ENCODE measurements at places on chromosomes 12 and 14.

GRCh38 chr14:106826833-106827369 is 1300.5 kb downstream of the TMEM121 start:
- no peaks in the 10 kb centered on the region for H3K4me1 ChIP-seq
- no peak overlapping the region for H3K4me3 ChIP-seq
- H3K27ac ChIP-seq = no peak overlapping the region
- no peak for DNase-seq
- H3K36me3 ChIP-seq = no peaks in the 10 kb centered on the region

- H3K36me3 ChIP-seq = peaks cover 8% of the 10 kb centered on the region
- H3K27me3 ChIP-seq = no peaks in the 10 kb centered on the region
- peaks cover 2% of the 10 kb centered on the region for H3K4me1 ChIP-seq
- H3K27ac ChIP-seq = no peak overlapping the region
These were observed 92.1 kb downstream of the BCL11B start for GRCh38 chr14:99179946-99180345.

GRCh38 chr12:50686976-50687375 is 76.9 kb upstream of the ATF1 start:
- H3K27me3 ChIP-seq = no peaks in the 10 kb centered on the region
- H3K36me3 ChIP-seq = peaks cover 14% of the 10 kb centered on the region
- H3K4me3 ChIP-seq = no peak overlapping the region
- no peak for DNase-seq
- no peak overlapping the region for H3K27ac ChIP-seq

GRCh38 chr14:94989946-94990345 is 167.4 kb downstream of the DICER1 start:
- no peaks in the 10 kb centered on the region for H3K27me3 ChIP-seq
- no peaks in the 10 kb centered on the region for H3K36me3 ChIP-seq
- no peak overlapping the region for H3K27ac ChIP-seq
- no peak overlapping the region for H3K4me3 ChIP-seq
- no peaks in the 10 kb centered on the region for H3K4me1 ChIP-seq

GRCh38 chr14:103693515-103693914 is 21.7 kb downstream of the XRCC3 start:
- H3K27me3 ChIP-seq = no peaks in the 10 kb centered on the region
- H3K27ac ChIP-seq = no peak overlapping the region
- H3K4me3 ChIP-seq = no peak overlapping the region
- no peak for DNase-seq
- H3K4me1 ChIP-seq = no peaks in the 10 kb centered on the region

DNA sequence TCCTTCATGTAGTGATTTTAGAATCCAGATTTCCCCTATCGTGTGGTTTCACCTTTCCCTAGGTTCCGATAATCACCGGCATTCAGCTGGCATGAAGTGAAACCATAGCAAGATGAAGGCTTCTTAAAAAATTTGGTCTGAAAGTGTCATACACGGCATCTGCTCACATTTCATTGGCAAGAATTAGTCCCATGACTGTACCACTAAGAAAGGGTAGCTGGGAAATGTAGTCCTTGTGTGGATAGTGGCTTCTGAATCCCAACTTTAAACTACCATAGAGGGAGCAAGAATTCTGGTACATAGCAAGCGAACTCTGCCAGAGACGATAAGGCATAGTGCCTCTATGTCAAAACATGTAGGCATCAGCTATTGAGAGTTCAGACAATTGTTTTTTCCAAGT is 360.1 kb upstream of the TBX3 start:
- H3K4me1 ChIP-seq = no peaks in the 10 kb centered on the region
- DNase-seq = no peak
- no peaks in the 10 kb centered on the region for H3K27me3 ChIP-seq
- H3K27ac ChIP-seq = no peak overlapping the region
- H3K36me3 ChIP-seq = no peaks in the 10 kb centered on the region
- H3K4me3 ChIP-seq = no peak overlapping the region

DNA sequence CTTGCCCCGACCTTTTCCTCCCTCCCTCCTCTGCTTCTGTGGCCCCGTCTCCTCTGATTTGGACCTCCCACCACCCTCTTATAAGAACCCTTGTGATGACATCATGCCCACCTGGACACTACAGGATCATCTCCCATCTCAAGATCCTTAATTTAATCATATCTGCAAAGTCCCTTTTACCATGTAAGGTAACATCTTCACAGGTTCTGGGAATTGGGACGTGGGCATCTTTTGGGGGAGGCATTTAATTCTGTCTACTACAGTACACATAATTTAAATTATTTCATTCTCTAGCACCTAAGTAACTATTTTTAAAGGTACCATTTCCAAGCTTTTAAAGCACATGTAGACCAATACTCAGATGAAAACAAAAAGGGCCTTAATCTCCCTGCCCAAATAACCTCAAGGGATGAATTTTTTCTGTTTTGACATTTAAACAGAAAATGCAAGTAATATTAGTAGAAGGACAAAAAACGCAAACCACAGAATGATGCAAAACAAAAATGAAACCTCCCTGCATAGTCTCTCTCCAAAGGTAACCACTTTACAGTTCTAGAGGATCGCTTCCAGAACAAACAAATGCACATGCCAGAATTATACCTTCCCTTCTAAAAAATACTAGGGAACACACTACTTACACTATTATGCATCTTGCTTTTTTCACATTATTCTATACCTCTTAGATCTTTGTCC is 222.1 kb downstream of the AACS start:
- no peak for DNase-seq
- no peaks in the 10 kb centered on the region for H3K27me3 ChIP-seq
- H3K4me3 ChIP-seq = no peak overlapping the region
- no peaks in the 10 kb centered on the region for H3K36me3 ChIP-seq
- peaks cover 3% of the 10 kb centered on the region for H3K4me1 ChIP-seq

- H3K4me1 ChIP-seq = no peaks in the 10 kb centered on the region
- DNase-seq = no peak
- no peaks in the 10 kb centered on the region for H3K27me3 ChIP-seq
- no peak overlapping the region for H3K4me3 ChIP-seq
- H3K27ac ChIP-seq = no peak overlapping the region
- no peaks in the 10 kb centered on the region for H3K36me3 ChIP-seq
These were observed 84.9 kb downstream of the SLC25A21 start for GRCh38 chr14:37087520-37087919.

- H3K27me3 ChIP-seq = no peaks in the 10 kb centered on the region
- H3K4me1 ChIP-seq = peaks cover 3% of the 10 kb centered on the region
- H3K36me3 ChIP-seq = peaks cover 34% of the 10 kb centered on the region
- no peak overlapping the region for H3K4me3 ChIP-seq
These were observed 64.9 kb downstream of the DDX51 start for GRCh38 chr12:132079200-132079599.

DNA sequence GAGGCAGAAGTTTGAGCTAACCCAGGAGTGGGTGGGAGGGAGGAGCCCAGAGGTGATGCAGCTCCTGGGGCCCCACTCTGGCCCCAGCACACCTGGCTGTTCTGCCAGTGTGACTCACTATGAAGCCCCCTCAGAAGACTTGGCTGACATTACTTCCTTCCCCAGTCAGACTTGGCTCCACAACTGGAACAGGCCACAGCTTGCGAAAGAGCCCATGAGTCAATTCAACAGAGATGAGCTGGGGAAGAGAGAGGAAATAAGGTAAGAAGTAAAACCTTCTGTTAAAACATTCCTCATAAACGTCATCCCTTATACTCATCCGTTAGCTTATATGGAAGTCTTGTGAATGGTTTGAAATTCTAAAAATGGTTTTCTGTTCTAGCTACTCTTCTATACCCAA is 245.9 kb downstream of the ADAMTS20 start:
- H3K4me3 ChIP-seq = no peak overlapping the region
- H3K27me3 ChIP-seq = no peaks in the 10 kb centered on the region
- H3K27ac ChIP-seq = no peak overlapping the region
- DNase-seq = no peak
- no peaks in the 10 kb centered on the region for H3K4me1 ChIP-seq

DNA sequence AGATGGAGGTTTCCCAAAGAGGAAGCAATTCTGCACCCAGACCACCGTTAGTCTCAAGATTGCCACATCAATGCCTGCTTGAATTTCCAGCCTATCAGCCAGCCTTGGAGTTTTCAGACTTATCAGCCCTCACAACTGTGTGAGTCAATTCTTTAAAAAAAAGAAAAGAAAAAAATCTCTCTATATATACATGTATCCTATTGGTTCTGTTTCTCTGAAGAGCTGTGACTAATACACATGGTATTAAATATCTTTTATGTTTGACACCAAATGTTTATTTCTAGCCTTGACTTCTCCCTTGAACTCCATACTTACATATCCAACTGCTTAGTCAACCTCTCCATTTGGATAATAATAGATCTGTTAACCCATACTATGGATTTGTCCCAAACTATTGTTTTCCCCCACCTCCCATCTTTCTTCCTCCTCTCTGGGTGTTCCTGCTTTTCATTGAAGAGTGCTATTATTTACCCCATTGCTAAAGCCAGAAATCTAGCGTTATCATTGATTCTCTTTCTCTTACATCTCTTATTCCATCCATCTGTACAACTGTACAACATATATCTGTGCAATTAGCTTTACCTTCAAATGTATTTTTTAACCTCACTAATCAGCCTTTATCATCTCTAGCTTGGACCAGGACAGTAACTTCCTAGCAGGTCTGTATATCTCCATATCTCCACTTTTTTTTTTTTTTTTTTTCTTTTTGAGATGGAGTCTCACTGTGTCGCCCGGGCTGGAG is 22.7 kb upstream of the EID3 start:
- H3K27me3 ChIP-seq = no peaks in the 10 kb centered on the region
- no peak overlapping the region for H3K27ac ChIP-seq
- H3K4me1 ChIP-seq = no peaks in the 10 kb centered on the region
- no peaks in the 10 kb centered on the region for H3K36me3 ChIP-seq
- no peak for DNase-seq
- no peak overlapping the region for H3K4me3 ChIP-seq

DNA sequence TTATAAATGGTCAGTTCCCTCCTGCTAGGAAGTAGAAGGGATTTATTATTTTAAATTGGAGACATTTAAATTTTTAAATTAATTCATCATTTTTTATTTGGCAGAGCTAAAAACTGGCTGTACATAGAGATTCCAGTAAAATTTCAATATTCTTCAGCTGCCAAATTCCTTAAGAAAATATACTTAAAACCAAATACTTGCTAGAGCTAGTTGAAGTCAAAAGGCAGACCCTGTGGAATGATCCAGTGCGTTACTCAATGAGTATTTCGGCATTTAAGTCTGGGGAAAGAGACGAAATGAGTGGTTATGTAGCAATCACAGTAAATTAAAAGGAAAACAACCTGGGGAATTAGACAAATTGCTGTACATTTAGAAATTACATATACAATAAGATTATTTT is 1104.7 kb downstream of the SLC6A15 start:
- no peak overlapping the region for H3K4me3 ChIP-seq
- no peak overlapping the region for H3K27ac ChIP-seq
- no peaks in the 10 kb centered on the region for H3K4me1 ChIP-seq
- H3K36me3 ChIP-seq = no peaks in the 10 kb centered on the region
- no peak for DNase-seq

GRCh38 chr12:10065241-10065640 is 33.5 kb downstream of the CLEC1A start:
- no peaks in the 10 kb centered on the region for H3K36me3 ChIP-seq
- H3K27me3 ChIP-seq = no peaks in the 10 kb centered on the region
- no peaks in the 10 kb centered on the region for H3K4me1 ChIP-seq
- no peak for DNase-seq
- no peak overlapping the region for H3K4me3 ChIP-seq

DNA sequence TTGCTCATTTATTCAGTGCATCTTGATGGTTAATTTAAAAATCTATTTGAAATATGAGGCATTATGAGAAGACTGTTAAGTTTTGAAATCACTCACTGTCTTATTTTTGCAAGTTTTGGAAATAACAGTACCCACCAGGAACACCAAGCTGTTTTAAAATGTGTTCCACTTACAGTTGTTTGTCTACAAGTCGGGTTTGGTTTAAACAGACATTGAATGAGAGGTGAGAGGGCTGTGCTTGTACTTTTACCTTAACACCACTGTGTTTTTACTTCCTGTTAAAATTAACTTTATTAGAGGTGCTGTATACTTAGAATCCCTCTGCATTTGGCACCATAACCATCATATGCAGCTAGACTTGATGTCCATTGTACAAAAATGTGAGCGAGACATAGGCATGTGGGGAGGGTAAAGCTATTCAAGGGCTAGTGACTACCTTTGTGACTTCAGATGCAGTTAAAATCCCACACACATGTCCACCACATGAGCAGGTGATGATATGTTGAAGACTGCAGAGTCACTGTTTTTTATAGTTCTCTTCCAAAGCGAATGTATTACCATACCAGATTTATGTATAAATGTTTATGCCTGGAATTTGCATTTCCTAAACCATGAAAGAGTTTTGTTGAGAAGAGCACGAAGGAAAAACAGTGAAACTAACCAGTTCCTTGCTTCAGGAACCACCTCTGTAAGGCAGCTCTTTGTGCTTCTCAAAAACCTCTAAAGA is 12.9 kb downstream of the ELK3 start:
- no peaks in the 10 kb centered on the region for H3K36me3 ChIP-seq
- no peak overlapping the region for H3K27ac ChIP-seq
- no peaks in the 10 kb centered on the region for H3K4me1 ChIP-seq
- no peaks in the 10 kb centered on the region for H3K27me3 ChIP-seq

DNA sequence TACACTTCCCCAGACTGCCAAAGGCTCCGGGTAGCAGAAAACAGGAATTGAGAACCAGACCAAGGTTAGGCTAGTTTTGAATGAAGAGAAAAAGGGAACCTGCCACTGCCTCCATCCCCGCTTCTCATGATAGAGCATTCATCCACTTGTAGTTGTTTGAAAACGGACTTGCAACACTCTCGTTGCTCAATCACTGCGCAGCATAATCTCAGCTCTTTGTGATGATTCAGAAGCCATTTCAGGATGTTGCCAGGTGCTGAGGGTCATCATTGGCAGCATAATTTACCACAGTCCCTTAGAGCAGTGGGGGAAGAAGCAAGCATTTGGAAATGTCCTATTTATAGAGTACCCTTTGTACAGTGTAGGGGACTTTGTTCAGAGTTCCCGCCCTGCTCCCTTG is 25.6 kb downstream of the KCNK13 start:
- H3K4me1 ChIP-seq = no peaks in the 10 kb centered on the region
- no peak for DNase-seq
- no peaks in the 10 kb centered on the region for H3K27me3 ChIP-seq
- no peak overlapping the region for H3K4me3 ChIP-seq
- H3K27ac ChIP-seq = no peak overlapping the region

DNA sequence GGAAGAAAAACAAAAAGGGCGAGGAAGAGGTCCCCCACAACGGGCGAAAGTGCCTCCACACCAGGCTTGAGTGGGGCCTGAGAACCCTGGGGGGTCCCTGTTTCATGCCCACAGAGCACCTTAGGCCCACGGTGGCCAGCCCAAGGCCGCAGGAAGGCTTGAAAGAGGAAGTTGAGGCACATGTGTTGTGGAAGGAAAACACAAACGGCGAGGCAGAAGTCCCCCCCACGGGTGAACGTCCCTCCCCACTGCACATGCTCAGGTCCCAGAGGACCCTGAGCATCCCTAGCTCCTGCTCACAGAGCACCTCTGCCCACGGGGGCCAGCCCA is 371.5 kb downstream of the ALG10 start:
- H3K27ac ChIP-seq = no peak overlapping the region
- no peaks in the 10 kb centered on the region for H3K4me1 ChIP-seq
- no peak for DNase-seq

- DNase-seq = no peak
- H3K27ac ChIP-seq = no peak overlapping the region
- no peaks in the 10 kb centered on the region for H3K27me3 ChIP-seq
- no peaks in the 10 kb centered on the region for H3K36me3 ChIP-seq
- H3K4me3 ChIP-seq = no peak overlapping the region
- no peaks in the 10 kb centered on the region for H3K4me1 ChIP-seq
These were observed 264.6 kb downstream of the ALG10 start for GRCh38 chr12:34286934-34287333.

- H3K4me3 ChIP-seq = no peak overlapping the region
- peaks cover 2% of the 10 kb centered on the region for H3K36me3 ChIP-seq
- no peaks in the 10 kb centered on the region for H3K4me1 ChIP-seq
- H3K27ac ChIP-seq = no peak overlapping the region
- DNase-seq = no peak
These were observed 471.8 kb upstream of the FLRT2 start for GRCh38 chr14:85058150-85058549.
